Large intestine (tissue), 12 donors: ENCODE measurements at places on chromosomes 1 and 21. TPM values are rescaled to one million over a fixed set of nuclear protein-coding genes. Genes with fewer than 3 reads are reported as not detected.

The TNNI3K gene
- 1.1 TPM for polyA plus RNA-seq

The REG4 gene
- 548 TPM for polyA plus RNA-seq

The AMY1C gene
- not detected for polyA plus RNA-seq

The TRIM67 gene
- polyA plus RNA-seq, result 1.1 TPM

GRCh38 chr21:31414263-31415000, 70.4 kb upstream of the TIAM1 start:
- no peak overlapping the region for H3K4me3 ChIP-seq
- H3K36me3 ChIP-seq, result no peaks in the 10 kb centered on the region
- no peaks in the 10 kb centered on the region for H3K4me1 ChIP-seq
- DNase-seq, result no peak
- no peak overlapping the region for H3K27ac ChIP-seq

DNA sequence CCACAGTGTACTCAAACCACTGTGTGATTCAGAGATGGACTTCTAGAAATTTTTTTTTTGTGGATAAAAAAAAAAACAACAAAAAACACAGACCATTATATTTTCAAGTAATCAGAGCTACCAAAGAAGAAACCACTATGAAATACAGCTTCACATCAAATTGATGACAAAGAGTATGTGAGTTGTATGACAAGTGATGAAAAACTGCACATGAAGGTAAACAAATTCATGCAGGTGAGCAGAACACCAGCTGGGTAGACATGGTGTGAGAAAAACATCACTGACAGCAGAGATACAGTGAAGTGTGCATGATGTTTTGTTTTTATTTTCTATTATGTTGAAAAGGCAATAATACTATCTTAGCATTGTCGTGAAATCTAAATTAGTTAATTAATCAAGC, 8.0 kb upstream of the PTPRC start:
- no peak overlapping the region for H3K27ac ChIP-seq
- no peak overlapping the region for H3K4me3 ChIP-seq
- DNase-seq, result no peak
- H3K36me3 ChIP-seq, result no peaks in the 10 kb centered on the region
- H3K27me3 ChIP-seq, result no peaks in the 10 kb centered on the region
- H3K4me1 ChIP-seq, result no peaks in the 10 kb centered on the region

DNA sequence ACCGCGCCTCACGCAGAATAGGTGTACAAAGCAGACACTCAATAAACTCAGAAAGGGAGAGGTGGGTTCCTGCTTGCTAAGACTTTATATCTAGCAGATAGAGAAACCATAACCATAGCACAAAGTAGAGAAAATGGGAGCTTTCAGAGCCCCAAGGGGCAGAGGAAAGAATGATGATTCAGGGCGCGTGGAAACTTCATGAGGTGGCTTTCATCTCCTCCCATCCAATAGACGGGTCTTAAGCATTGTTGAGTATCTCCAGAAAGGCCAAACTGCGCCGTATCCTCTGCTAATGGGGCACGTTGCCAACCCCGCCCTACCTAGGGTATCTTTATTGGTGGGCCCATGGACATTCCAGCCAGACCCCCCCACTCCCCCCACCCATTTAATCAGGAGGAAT, 778 bp upstream of the MIXL1 start:
- no peak overlapping the region for H3K27ac ChIP-seq
- no peak overlapping the region for H3K4me3 ChIP-seq
- H3K27me3 ChIP-seq, result peaks cover 22% of the 10 kb centered on the region
- no peaks in the 10 kb centered on the region for H3K36me3 ChIP-seq
- no peak for DNase-seq

GRCh38 chr1:53992085-53992874, 25.7 kb downstream of the LDLRAD1 start:
- no peak for DNase-seq
- H3K4me1 ChIP-seq, result no peaks in the 10 kb centered on the region
- H3K36me3 ChIP-seq, result no peaks in the 10 kb centered on the region
- no peak overlapping the region for H3K27ac ChIP-seq
- no peaks in the 10 kb centered on the region for H3K27me3 ChIP-seq

- no peak for DNase-seq
- no peaks in the 10 kb centered on the region for H3K4me1 ChIP-seq
- H3K36me3 ChIP-seq, result no peaks in the 10 kb centered on the region
- H3K4me3 ChIP-seq, result no peak overlapping the region
- no peaks in the 10 kb centered on the region for H3K27me3 ChIP-seq
- H3K27ac ChIP-seq, result no peak overlapping the region
Measured at GRCh38 chr1:234572966-234573365, 37.0 kb downstream of the IRF2BP2 start.

DNA sequence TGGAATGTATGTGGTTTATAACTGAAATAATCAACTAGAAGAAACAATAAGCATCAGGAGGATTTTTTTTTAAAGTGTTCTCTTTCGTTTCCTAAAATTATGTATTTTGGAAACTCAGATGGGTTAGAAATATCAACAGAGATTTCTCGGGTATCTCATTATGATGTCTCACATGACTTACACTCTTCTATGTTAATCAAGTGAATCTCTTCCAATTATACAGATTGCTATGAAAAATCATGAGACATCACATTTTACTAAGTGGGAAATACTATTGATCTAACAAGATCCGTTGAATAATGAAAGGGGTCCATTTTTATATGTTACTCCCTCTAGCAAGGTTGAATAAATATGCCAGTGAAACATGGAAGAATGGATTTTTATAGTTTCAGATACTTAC, 54.7 kb upstream of the NRIP1 start:
- H3K27ac ChIP-seq, result no peak overlapping the region
- no peak overlapping the region for H3K4me3 ChIP-seq
- H3K27me3 ChIP-seq, result no peaks in the 10 kb centered on the region
- no peak for DNase-seq

DNA sequence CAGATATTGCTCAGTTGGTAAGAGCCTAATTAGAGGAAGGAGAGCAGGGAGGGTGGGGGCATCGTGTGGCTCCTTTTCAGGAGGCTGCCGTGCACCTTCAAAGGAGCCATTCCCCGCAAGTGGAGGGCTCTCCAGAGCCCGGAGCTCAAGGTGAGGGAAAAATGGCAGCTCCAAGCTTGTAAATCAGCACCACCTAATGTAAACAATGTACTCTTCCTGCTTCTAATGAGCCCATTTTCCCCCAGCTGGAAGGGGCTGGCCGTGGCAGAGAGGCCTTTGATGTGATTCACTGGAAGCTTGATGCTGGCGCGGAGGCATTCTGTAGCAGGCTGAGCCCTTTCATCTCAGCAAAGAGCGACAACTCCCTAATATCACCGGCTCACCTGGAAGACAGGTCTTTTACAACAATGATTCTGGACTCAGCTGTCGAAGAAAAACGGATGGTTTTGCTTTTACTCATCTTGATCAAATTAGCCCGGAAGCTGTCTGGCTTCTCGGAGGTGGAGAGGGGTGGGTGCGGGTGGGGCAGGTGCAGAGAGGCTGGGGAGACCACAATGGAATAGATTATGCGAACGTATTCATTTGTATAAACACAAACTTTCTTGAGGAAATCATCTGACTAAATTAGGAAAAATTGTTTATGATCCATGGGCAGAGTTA, 112.5 kb downstream of the RRAGC start:
- H3K4me1 ChIP-seq, result no peaks in the 10 kb centered on the region
- no peak overlapping the region for H3K27ac ChIP-seq
- DNase-seq, result no peak
- H3K27me3 ChIP-seq, result peaks cover 4% of the 10 kb centered on the region
